NCI-H1105 (cell line): ENCODE measurements at places on chromosomes 2 and 18.

- no peak for DNase-seq
Observed at GRCh38 chr18:24534737-24535136, 74.3 kb downstream of the HRH4 start.

DNA sequence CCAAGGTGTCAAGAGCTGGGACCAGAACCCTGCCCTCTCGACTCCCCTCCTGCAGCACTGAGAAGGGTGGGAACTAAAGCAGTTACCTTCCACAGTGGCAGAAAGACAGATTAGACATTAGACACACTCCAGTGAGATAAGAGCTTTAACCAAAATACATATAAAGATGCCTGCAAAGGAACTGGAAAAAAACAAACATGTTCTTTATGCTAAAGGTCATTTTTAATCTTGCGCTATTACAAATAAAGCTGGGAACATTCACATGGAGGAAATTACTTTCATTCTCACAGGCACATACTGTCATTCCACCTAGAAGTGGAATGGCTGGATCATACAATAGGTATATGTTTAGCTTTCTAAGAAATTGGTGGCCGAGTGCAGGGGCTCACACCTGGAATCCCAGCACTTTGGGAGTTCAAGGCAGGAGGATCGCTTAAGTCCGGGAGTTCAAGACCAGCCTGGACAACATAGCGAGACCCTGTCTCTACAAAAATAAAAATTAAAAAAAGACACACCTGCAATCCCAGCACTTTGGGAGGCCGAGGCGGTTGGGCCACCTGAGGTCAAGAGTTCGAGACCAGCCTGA is 41.9 kb downstream of the C2orf76 start:
- DNase-seq = no peak

- DNase-seq = no peak
Observed at GRCh38 chr18:80191907-80192652, 55.2 kb downstream of the PARD6G start.

GRCh38 chr2:173952267-173953046 is 12.7 kb downstream of the SP3 start:
- no peak for DNase-seq

GRCh38 chr18:49022311-49023161 is 71.8 kb upstream of the SMAD7 start:
- no peak for DNase-seq

- no peak for DNase-seq
Observed at GRCh38 chr2:10447300-10447894, 730 bp downstream of the ODC1 start.

DNA sequence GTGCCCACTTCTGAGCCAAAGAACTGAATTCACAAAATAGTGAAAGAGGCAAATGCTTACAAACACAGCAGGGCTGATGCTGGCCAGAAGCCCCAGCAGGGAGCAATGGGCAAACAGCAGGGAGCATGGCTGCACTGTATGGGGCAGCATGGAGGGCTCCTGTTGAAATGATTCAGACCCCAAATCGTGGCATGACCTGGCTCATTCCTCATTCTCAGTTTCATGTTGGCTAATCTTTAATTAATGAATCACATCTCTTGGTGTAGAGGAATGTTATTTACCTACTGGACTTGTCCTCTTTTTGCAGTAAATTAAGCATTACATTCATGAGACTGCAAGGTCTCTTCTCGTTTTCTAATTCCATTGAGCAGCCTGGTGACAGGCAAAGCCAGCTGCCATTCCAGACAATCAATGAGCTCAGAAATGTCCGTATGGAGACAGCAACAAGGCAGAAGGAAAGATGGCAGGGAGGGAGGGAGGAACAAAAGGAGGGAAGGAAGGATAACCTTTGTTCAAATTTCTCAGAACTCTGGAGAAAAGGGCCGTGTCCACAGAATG is 84.9 kb upstream of the ST8SIA3 start:
- no peak for DNase-seq

- DNase-seq = no peak
Observed at GRCh38 chr2:156427074-156427473, 9.1 kb upstream of the GPD2 start.

- no peak for DNase-seq
Observed at GRCh38 chr2:8581234-8581561, 100.7 kb upstream of the ID2 start.

DNA sequence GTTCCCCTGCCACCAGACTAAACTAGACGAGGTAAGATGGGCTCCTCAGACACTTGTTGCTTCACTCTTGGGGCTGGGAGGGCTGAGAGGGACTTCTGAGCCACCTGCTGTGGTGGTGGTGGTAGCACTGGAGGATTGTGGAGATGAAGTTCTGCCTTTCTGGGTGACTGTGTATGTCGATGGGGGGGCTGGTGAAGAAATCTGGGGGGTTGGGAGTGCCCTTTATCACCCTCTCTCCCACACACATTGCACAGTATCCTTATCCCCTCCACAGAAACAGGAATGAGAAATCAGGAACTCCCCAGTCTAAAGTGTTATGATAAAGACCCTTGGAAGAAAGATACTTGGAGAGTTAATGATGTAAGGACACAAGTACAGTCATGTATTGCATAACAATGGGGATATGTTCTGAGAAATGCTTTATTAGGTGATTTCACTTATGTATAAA is 38.5 kb downstream of the HK2 start:
- DNase-seq = no peak

DNA sequence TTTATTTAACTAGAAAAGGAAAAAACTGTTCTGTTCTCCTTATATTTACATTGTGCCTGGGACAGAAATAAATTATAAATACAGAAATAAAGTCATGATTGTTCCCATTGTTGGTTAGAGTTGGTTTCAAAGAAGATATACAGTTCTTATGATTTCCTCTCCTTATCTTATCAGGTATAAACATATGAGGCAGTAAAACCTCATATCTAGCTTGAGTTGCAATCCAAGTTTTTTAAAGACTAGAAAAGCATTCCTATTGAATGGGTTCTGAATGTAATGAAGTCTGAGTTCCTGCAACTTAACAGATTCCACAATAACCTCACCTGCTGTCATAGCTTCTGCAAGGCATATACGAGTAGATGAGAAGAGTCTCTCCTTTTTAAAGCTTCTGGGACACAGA is 114.7 kb upstream of the CAVIN2 start:
- no peak for DNase-seq

DNA sequence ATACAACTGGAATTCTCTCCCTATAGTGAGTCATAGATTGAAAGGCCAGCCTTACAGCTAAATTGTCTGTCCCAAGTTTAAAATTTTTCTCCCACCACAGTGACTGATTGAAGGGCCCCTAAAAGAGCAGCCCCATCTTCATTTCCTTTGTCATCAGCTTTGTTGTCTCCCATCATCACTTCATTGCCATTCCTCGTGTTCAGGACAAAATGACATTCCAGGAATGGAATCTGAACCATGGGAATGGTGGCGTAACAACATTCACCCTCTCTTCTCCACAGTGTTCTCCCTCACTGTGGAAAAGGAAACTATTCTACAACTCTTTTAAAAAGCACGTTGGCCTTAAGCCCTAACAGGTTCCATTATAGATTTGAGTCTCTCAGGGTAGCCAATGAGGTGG is 52.1 kb downstream of the PSTPIP2 start:
- DNase-seq = no peak
